ENCODE measurements at places on chromosomes 1 and 21.

- no peak for DNase-seq
These were observed 298.9 kb downstream of the KCNT2 start for GRCh38 chr1:196309386-196309785.

GRCh38 chr1:246156847-246157246 is 350.2 kb downstream of the SMYD3 start:
- DNase-seq = no peak

DNA sequence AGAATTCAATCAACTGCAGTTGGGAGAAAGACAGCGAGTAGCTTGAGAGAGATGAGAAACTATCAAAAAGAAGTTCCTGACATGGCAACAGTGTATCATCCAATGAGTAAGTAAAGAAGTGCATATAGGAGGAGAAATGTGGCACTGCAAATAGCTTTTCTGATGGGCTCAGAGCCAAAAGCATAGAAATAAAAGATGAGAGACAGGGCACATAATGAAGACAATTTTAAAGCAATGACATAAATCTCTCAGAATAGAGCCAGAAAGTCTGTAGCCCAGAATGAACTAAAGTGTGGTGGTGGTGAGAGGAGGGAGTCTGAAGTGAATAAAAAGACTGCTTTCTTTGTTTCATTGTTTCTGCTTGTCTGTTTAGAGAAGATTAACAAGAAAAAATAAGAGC is 34.3 kb downstream of the TNFSF18 start:
- DNase-seq = no peak

GRCh38 chr1:223077247-223077833 is 65.7 kb downstream of the TLR5 start:
- no peak for DNase-seq

- no peak for DNase-seq
These were observed 268.2 kb downstream of the LRRC7 start for GRCh38 chr1:69835955-69836354.

Measured in SK-N-DZ (cell line).